ENCODE measurements at places on chromosomes 6 and 20.

DNA sequence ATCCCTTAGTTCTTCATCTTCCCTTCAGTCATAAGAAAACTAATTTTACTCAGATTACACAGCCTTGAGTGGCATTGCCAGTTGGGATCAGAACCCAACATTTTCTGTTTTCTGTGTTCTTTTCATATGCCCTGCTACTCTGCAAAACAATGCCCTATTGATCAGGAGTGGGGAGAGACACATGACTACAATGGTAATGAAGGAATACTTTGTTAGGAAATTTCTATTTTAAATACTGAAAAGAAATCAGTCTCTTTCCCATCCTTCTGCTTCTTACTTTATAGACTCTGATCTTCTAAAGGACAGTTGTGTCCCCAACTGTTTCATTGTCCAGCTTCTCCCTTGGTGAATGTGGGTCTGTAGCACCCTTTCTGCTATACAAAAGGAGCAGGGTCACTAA is 5.5 kb upstream of the PKIB start:
- no peak for DNase-seq

GRCh38 chr6:152085451-152085921 is 278.0 kb downstream of the ESR1 start:
- no peak for DNase-seq

DNA sequence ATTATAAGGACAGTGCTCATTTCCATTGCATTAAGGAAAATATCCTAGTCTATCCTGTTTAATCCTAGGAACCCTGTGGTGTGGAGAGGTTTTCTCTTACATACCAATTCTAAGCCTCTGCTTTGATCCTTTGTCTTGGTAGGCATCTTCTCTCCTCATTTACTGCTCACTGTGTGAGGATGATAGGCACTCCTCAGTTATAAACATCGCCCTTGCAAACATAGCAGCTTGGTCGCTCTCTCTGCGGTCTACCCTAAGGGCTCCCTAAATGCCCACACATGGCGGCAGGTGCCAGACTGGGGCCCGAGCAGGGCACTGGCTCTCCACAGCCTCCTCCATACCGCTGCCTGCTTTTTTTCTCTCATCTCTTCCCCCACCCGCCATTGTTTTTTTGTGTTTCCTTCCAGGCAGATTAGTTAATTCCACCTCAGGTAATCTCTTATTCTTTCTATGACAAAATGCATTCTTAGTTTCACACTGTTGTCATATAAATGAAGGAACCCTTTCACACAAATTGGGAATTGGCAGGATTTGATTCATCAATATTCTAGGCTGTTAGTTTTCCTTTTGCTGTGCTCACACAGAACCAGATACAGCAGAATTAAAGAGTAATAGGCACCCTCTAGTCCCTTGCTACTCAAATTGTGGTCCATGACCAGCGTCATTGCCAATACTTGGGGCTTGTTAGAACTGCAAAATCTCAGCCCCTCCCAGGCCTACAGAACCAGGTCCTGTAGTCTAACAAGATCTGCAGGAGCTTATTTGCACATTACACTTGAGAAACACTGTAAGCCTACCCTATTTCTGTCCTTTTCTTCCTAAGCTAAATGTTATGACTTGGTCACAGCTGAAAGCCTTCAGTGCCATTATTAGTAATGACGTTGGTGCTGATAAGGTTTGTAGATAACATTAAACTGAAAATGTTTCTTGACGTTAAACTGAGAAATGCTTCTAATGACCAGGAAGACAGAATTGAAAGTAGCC is 36.3 kb downstream of the CARMIL1 start:
- no peak for DNase-seq

DNA sequence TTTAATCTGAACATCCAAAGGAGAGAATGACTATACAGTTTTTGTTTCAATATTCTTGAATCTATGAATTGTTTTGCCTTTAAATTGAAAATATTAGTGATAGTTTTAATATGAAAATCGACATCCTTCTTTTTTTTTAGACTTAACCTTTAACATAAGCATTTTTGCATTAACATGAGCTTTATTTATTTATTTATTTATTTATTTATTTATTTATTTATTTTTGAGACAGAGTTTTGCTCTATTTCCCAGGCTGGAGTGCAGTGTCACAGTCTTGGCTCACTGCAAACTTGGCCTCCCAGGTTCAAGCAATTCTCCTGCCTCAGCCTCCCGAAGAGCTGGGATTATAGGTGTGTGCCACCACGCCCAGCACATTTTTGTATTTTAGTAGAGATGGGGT is 27.6 kb downstream of the GJA1 start:
- no peak for DNase-seq

GRCh38 chr6:128432394-128432793 is 88.0 kb downstream of the PTPRK start:
- DNase-seq = peak; percentile 43

- DNase-seq = no peak
Measured at GRCh38 chr6:85672050-85672449, 29.4 kb upstream of the SYNCRIP start.

DNA sequence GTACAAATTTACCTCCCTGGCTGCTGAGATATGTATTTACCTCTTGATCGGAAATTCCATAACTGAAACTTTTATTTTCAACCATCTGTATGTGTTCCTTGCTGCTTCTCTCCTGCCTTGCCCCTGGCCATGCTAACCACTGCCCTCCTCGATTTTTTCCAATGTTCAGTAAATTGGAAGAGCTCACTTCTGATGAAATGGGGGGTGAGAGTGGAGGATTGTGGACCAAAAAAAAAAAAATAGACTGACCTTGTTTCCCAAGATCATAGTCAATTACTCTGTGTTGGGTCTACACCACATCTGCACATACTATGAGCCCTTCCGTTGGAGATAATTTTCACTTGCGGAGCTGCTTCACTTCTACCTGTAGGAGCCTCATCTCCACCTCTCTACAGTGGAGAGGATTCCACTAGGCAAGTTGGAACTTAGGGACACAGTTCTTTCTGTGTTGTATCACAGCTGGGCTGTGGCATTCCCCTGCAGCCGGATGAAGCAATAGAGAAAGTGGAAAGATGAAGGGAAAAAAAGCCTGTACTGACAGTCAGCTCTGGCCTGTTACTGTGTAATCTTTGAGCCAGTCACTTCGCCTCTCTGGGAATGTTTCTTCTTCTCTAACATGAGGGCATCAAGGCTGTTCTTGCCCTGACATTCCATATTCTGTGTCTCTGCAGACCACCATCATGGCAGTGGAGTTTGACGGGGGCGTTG is 1.6 kb downstream of the PSMB9 start:
- no peak for DNase-seq

GRCh38 chr20:51862796-51863195 is 60.5 kb upstream of the SALL4 start:
- DNase-seq = peak; percentile 44

DNA sequence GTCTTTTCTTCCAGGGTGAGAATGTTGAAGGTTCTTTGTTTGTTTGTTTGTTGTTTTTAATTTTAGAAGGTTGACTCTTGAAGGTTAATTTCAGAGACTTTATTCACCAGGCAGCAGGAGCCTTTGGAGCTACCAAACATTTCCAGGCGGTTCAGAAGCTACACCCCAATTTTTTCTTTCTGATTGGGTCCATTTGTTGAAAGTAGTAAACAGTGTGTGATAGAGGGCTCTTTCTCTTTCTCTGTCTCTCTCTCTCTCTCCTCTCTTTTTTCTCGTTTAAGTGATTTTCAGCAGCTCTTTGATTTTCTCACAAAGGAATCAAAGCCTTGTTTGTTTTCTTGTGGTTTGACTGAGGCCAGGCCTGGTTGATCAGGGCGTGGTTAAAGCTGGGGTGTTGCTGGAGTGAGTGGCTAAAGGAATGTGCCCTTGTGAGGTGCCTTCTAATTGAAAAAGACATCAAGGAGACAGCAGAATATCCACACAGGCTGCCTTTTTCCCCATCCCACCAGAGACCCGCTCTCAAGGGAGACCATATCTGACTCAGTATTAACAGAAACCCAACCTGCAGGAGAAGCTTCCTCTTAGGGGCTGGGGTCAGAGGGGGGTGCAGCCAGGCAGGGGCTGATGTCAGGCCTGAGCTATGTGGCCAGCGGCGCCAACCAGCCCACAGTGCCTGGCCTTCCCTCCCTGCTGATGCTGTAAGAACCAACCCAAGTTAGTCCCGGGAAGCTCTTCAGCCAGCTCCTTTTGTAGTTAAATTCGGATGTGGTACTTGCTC is 40.4 kb upstream of the NAA20 start:
- DNase-seq = peak; percentile 88

All from AG08395 (cell line).